ENCODE measurements at places on chromosomes 11 and 22. TPM values are rescaled to one million over a fixed set of nuclear protein-coding genes. Genes with fewer than 3 reads are reported as not detected.

The CAVIN3 gene
- 4.3 TPM for polyA plus RNA-seq

The GRIA4 gene
- polyA plus RNA-seq, result not detected

The CHCHD10 gene
- 23.1 TPM for polyA plus RNA-seq

The RIBC2 gene
- 0.15 TPM for polyA plus RNA-seq

The SLC22A8 gene
- polyA plus RNA-seq, result not detected

The MOB2 gene
- polyA plus RNA-seq, result 70.1 TPM

The EXPH5 gene
- 0.75 TPM for polyA plus RNA-seq

The PHOX2A gene
- polyA plus RNA-seq, result not detected

DNA sequence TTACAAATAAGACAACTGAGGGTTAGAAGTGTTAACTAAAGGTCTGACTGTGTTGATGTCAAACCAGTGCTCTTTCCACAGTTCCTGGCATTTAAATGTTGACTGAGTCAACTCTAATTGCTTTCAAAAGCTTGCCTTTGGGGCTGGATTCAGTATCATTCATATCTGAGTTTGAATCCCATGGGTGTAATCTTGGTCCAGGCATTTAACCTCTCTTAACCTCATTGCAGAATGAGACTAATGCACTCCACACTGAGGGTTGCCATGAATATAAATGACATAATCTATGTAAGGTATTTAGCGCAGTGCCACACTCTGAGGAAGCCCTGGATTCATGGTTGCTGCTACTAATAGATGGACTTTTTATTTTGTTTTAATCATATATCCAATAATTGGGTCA lies 274.3 kb downstream of the DDX10 start:
- H3K4me1 ChIP-seq, result no peaks in the 10 kb centered on the region
- peaks cover 17% of the 10 kb centered on the region for H3K36me3 ChIP-seq
- H3K27me3 ChIP-seq, result no peaks in the 10 kb centered on the region
- no peak for DNase-seq

- no peaks in the 10 kb centered on the region for H3K27me3 ChIP-seq
- H3K4me1 ChIP-seq, result no peaks in the 10 kb centered on the region
- H3K27ac ChIP-seq, result no peak overlapping the region
- no peaks in the 10 kb centered on the region for H3K36me3 ChIP-seq
- no peak for DNase-seq
- no peak overlapping the region for H3K4me3 ChIP-seq
Measured at GRCh38 chr11:69842746-69843528, 23.7 kb upstream of the FGF3 start.

GRCh38 chr11:1773131-1773993 lies 9.6 kb upstream of the CTSD start:
- H3K36me3 ChIP-seq, result no peaks in the 10 kb centered on the region
- DNase-seq, result peak; percentile 0
- H3K27ac ChIP-seq, result no peak overlapping the region

- no peaks in the 10 kb centered on the region for H3K27me3 ChIP-seq
- peaks cover 46% of the 10 kb centered on the region for H3K4me1 ChIP-seq
- no peak overlapping the region for H3K4me3 ChIP-seq
Measured at GRCh38 chr22:37643225-37643847, 3.9 kb downstream of the SH3BP1 start.

DNA sequence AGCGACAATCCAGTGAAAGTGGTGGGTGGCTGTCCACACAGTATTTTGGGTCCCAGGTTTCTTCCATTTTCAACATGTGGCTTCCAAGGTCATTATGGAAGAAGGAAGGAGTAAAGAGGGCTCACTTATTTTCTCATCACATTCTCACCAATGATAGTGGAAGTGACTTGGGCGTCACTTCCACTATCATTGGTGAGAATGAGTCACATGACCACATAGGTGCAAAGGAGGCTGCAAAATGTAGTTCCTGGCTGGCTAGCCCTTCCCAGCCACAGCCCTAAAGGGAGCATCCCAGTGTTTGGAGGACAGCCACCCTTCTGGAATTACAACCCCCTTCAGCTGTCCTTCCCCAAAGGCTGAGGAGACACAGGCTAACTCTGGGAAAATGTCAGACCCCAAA lies 95.6 kb downstream of the TSPAN18 start:
- no peaks in the 10 kb centered on the region for H3K27me3 ChIP-seq
- H3K27ac ChIP-seq, result no peak overlapping the region
- no peaks in the 10 kb centered on the region for H3K4me1 ChIP-seq
- no peak for DNase-seq
- H3K36me3 ChIP-seq, result no peaks in the 10 kb centered on the region
- H3K4me3 ChIP-seq, result no peak overlapping the region

DNA sequence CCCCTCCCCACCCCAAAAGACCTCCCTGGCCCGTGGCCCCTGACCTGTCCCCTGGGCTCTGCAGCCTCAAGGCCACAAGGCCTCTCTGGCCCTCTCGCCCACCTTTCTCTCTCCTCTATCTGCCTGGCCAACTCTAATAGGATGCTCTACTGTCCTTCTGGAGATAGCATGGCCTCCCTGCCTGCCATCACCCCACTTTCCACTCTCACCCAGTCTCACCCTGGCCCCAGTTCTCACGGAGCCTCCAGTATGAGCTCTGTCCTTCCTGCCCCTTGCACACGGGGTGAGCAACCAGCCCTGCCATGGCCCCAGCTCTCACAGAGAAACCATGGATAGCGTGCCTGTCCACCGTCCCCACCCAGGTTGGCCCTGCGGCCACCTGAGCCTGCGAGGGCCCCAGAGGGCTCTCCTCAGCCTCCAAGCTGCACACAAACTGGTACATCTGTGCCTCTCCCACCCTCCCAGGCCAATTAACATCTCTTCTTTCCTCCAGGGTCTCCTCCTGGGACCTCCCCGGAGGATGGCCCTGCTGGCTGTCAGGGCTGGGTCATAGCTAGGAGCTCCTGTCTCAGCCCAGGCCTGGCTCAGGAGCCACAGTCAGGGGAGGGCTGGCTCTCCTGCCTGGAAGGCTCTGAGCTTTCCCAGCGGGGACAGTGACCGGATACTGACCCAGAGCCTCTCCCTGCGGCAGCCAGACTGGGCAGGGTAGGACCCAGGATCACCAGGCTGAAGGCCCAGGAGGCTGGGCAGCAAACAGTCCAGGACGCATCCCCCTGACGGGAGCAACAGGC lies 22.3 kb downstream of the RTN4R start:
- no peak overlapping the region for H3K4me3 ChIP-seq
- H3K36me3 ChIP-seq, result no peaks in the 10 kb centered on the region

DNA sequence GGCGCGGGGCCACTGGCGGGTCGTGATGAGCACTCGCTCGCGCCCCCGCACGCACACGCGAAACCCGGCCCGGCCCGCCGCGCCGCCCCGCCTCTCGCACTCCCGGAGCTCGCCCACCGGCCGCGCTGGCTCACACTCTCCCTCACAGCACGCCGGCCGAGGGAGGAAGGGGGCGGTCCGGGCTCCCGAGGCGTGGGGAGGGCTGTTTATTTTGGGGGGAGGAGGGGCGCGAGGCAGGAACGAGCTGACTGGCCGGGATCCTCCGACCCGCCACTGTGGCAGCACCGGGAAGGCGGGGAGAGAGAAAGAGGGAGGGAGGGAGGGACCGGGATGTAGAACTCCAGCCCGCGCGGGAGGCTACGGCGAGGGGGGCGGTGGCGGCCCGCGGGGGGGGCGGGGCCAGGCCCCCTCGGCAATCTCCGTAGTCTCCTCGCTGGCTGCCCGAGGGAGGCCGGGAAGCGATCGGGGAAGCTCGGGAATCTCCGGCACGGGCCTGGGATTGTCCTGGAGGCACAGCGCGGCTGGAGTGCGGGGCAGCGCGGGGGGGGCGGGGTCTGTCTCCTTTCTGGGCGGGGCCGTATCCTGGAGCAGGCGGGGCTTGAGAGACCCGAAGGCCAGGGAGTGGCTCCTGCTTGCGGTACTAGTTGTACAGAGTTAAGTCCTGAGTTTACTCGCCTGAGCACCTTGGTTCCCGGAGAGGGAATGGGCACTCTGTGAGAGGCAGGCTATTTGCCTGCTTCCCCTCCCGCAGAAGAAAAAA lies at the start of gene RBFOX2:
TSS of gene RBFOX2 (minus strand) at position 179 of the 760 bp plus-strand sequence. CDS start 399 bp downstream, outside the sequence.
- DNase-seq, result peak; percentile 32
- peaks cover 20% of the 10 kb centered on the region for H3K27me3 ChIP-seq
- H3K4me1 ChIP-seq, result peaks cover 15% of the 10 kb centered on the region
- peak within 1 kb of the TSS; percentile 71 for H3K4me3 ChIP-seq
- H3K27ac ChIP-seq, result peak within 1 kb of the TSS; percentile 19

DNA sequence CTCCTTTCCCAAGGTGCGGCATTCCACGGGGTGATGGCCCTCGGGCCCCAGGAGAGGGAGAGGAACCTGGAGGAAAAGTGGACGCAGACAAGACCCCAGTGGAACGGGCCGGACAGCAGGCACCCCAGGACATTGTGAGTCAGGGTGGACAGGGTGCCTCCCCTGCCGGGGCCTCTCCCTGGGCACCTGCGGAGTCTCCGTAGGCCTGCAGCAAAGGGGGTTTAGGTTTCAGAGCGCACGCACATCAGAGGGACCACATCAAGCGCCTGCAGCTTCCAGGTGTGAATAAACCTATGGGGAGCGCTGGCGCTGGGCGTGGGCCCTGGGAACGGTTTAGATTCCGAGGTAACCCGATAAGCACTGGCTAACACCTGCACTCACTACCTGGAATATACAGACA lies 22.7 kb upstream of the FGF19 start:
- no peaks in the 10 kb centered on the region for H3K36me3 ChIP-seq
- H3K4me3 ChIP-seq, result no peak overlapping the region
- DNase-seq, result no peak
- H3K27ac ChIP-seq, result no peak overlapping the region
- no peaks in the 10 kb centered on the region for H3K4me1 ChIP-seq
- peaks cover 7% of the 10 kb centered on the region for H3K27me3 ChIP-seq

- no peak overlapping the region for H3K4me3 ChIP-seq
- no peaks in the 10 kb centered on the region for H3K27me3 ChIP-seq
- no peak overlapping the region for H3K27ac ChIP-seq
- H3K36me3 ChIP-seq, result no peaks in the 10 kb centered on the region
- no peaks in the 10 kb centered on the region for H3K4me1 ChIP-seq
- DNase-seq, result no peak
Measured at GRCh38 chr11:105003151-105003550, 19.8 kb downstream of the CASP5 start.

GRCh38 chr11:30143098-30143705 lies 87.6 kb upstream of the FSHB start:
- no peak for DNase-seq
- H3K27me3 ChIP-seq, result no peaks in the 10 kb centered on the region
- H3K27ac ChIP-seq, result no peak overlapping the region
- no peaks in the 10 kb centered on the region for H3K4me1 ChIP-seq

GRCh38 chr11:35066783-35067423 lies 72.1 kb upstream of the CD44 start:
- peak overlapping the region; percentile 28 for H3K27ac ChIP-seq
- peak overlapping the region; percentile 68 for H3K4me3 ChIP-seq
- H3K4me1 ChIP-seq, result peaks cover 21% of the 10 kb centered on the region

- DNase-seq, result peak; percentile 80
- H3K27ac ChIP-seq, result peak overlapping the region; percentile 81
- peaks cover 70% of the 10 kb centered on the region for H3K4me1 ChIP-seq
- H3K27me3 ChIP-seq, result no peaks in the 10 kb centered on the region
Measured at GRCh38 chr22:17087498-17088131, 2.8 kb downstream of the IL17RA start.

GRCh38 chr11:22626573-22627239 lies 1.1 kb upstream of the FANCF start:
- no peaks in the 10 kb centered on the region for H3K36me3 ChIP-seq
- H3K4me3 ChIP-seq, result peak overlapping the region; percentile 99
- DNase-seq, result no peak
- peaks cover 21% of the 10 kb centered on the region for H3K4me1 ChIP-seq
- H3K27me3 ChIP-seq, result no peaks in the 10 kb centered on the region

GRCh38 chr22:23796461-23796860 lies 9.7 kb downstream of the SMARCB1 start:
- no peak overlapping the region for H3K27ac ChIP-seq
- H3K4me1 ChIP-seq, result no peaks in the 10 kb centered on the region
- H3K4me3 ChIP-seq, result no peak overlapping the region
- no peaks in the 10 kb centered on the region for H3K27me3 ChIP-seq

DNA sequence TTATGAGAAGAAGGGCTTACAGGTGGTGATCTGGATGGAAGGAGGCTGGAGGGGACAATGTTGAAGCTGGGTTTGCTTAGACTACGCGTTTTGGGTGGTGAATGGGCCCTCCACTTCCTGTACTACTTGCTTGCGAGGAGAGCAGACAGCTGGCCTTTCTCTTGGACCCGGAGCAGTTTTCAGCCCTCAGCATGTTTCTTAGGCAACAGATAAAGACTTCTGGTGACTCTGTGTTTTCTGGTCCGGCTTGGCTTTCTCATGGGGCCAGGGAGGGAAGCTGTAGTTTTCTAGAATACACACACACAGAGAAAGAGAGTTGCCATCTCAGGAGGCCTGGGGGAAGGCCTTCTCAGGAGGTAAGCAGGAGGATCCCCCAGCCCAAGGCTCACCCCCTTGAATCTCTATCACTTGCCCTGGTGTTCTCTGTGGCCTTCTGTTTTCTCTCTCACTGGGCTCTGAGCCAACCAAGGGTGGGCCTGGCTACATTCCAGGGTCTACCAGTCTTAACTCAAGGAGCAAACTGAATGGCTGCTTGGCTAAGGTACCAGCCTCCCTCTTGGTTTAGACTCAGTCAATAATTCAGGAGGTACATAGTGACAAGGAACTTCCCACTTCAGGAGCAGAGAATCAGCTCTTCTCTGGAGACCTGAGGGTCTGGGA lies 2.4 kb downstream of the CCS start:
- peak; percentile 13 for DNase-seq
- H3K36me3 ChIP-seq, result peaks cover 6% of the 10 kb centered on the region
- H3K27ac ChIP-seq, result peak overlapping the region; percentile 5
- H3K27me3 ChIP-seq, result no peaks in the 10 kb centered on the region
- peaks cover 21% of the 10 kb centered on the region for H3K4me1 ChIP-seq
- no peak overlapping the region for H3K4me3 ChIP-seq

DNA sequence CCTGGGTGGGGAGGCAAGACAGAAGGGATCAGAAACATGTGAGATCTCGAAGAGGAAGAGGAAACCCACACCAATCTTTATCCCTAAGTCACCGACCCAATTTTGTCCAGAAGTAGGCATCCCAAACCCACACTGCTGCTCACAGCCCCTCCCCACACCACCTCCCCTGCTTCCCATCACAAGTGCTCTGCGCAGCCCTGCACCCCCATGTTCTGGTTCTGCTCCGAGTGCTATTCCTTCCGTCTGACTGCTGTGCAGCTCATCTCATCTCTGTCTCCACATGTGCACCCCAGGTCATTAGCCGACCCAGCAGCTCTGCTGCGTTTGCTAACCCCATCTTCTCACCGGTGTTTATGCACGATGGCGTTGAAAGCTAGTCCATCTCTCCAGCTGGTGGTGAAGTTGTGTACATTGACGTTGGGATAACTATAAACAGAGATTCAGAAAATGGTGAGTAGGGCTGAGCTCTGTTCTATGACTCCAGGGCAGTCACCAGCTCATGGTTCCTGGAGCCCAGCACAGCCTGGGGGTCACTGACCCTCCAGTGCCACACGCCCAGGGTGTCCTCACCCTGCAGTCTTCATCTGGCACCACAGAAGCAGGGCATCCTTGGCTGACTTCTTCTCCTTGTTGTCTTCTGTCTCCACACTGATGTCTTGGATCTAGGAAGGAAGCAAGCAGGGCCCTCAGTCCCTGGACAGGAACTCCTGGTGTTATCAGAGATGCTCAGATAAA lies 15.1 kb downstream of the SPTBN2 start:
- no peaks in the 10 kb centered on the region for H3K36me3 ChIP-seq
- H3K4me3 ChIP-seq, result no peak overlapping the region
- H3K4me1 ChIP-seq, result no peaks in the 10 kb centered on the region
- no peak overlapping the region for H3K27ac ChIP-seq
